Kidney tubule cell (primary cell): ENCODE measurements at places on chromosomes 5 and 9.

DNA sequence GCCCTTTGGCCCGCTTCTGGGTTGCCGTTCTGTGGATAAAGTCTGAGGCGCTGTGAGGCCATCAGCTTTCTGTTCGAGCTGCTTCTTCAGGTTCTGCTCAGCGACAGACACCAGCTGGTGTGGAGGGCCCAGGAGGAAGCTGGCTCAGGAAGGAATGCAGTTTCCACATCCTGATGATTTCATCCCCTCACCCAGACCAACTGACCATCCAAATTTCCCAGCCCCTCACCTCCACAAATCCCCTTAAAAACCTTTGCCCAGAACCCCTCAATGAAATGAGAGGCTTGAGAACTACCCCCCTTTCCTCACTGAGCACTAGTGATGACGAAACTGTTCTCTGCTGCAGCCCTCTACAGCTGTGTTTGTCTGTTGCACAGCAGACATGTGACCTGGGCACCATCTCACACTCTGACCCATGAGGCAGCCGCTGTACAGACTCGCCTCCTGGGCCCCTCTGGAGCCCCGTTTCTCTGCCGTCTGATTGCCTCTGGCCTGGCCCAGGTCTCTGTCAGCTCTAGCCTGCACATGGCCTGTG, 45.4 kb downstream of the SPATA31C2 start:
- DNase-seq = peak; percentile 17

- DNase-seq = no peak
These were observed 7.8 kb downstream of the PLEKHG4B start for GRCh38 chr5:99815-100214.

DNA sequence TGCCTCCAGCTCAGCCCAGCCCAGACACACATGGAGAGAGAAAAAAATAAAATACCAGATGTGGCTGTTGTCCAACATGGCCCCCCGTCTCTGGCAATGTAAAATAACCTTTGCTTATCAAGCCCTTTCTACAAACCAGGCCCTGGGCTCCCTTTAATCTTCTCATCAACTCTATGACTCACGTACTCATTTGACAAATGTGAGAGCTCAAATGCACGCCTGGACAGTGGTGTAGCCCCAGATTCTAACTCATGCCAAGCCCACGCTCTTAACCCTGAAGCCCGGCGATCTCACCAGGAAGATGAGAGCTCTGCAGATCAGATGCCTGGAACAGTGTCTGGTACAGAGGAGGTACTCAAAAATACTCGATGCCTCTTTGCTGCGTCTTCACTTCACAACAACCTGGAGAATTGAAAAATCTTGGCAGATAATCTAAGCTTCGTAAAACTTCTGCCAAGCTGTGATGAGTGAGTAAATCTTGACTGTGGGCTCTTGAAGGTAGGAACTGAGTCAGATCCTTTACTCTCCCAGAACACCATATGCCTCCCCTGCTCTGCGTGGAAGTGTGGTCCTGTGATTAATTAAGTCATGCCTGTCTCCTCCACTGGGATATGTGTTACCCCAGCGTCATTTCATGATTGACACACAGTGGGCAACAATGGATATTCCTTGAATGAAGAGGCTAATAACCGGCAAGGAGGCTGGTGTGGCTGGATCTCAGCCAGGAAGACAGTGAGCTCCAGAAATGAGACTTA, 102.0 kb upstream of the FSTL4 start:
- DNase-seq = no peak

DNA sequence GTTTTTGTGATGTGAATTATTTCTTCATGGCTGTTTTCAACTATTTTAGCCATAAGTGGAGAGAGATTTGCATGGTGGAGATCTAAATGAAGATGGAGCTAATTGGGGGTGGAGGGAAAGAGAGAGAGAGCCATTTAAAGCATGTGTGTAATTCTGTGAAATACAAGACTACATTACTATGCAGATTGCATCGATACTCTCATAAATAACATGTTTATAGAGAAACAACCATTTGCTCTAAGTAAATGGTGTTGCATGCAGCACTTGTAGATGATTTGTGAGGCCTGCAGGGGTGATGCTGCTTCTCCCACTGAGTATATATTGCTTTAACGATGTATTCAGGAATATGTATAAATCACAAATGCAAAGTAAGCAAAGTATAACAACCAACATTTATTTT, 270.2 kb upstream of the RIOK2 start:
- no peak for DNase-seq

- no peak for DNase-seq
These were observed 63.9 kb downstream of the MEGF9 start for GRCh38 chr9:120650352-120650751.

GRCh38 chr9:89810431-89810830, 205.6 kb downstream of the GADD45G start:
- DNase-seq = peak; percentile 79

GRCh38 chr9:18167733-18168132, 306.2 kb upstream of the ADAMTSL1 start:
- DNase-seq = no peak

DNA sequence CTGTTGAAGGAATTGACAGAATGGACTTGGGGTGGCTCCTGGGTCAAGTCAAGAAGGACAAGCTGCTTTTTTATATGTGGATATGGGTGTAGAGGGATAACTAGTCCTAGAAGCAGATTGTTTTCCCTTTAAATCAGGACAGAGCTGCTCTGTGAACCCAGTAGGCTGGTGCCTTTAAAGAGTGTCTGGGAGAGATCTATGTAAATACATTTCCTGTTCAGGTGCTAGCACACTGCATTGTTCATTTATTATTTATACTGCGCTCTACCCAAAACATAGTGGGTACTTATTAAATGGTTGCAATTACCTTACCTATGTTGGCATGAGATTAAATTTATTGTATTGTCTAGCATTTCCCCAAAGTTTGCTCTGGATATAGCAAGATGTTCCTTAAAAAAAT, 86.6 kb upstream of the EQTN start:
- DNase-seq = no peak

GRCh38 chr5:89324990-89325389, 442.0 kb upstream of the MEF2C start:
- DNase-seq = no peak

GRCh38 chr9:135701959-135702721, at the start of gene KCNT1:
Gene KCNT1, plus strand, starts transcription at chr9:135702185. Its CDS starts 74 bp downstream, at chr9:135702259.
- DNase-seq = peak; percentile 37

- DNase-seq = peak; percentile 82
These were observed 6.1 kb downstream of the IL12B start for GRCh38 chr5:159324102-159324755.

DNA sequence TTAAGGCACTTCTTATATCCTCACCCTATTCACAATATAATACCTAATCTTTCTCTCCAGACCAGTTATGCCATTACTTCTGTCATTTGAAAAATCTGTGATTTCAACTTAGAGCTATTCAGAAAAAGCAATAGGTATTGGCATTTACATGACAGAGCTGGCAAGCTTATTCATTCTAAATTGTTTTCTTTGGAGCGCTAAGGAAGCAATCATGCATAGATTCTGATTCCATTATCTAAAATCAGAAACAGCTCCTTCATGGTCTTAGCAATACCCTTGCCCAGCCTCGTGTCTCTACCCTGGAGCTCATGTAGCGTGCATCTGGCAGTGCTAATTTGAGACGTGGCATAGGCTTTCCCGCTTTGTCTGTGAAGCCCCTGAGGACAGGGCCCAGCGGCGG, 4.5 kb downstream of the SLC1A1 start:
- peak; percentile 56 for DNase-seq

DNA sequence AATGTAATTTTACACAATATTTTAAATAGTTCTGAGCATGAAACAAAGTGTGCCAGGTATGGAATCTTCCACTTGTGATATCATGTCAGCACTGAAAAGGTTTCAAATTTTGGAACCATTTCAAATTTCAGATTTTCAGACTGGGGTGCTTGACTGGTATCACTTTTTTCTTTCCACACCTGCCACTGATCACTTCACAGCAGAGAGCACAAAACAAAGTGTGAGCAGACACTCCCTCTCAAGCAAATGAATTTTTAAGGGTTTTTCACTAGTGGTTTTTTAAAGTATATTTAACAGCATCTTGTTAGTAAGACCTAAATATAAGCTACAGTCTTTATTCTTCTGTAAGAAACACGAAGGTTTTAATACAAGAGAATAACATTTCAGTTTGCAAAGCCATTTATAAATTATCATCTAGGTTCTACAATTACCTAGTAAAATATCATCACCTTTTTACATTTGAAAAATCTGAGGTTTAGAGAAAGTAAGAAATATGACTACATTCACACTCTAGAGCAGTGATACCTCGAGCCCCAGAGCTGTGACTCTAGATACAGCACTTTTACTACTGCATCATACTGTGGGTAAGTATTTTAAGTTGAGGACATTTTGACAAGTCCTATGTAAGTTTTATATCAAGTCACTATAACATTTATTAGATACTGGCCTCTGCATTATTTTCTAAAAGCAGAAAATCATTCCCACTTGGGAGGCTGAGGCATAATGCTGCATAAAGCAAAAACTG, 14.6 kb downstream of the GOLPH3 start:
- DNase-seq = no peak

- DNase-seq = no peak
These were observed 358.0 kb downstream of the ENC1 start for GRCh38 chr5:74282490-74282889.

- DNase-seq = peak; percentile 72
These were observed 8.9 kb downstream of the PITX1 start for GRCh38 chr5:135024956-135025729.

- DNase-seq = no peak
These were observed 247.2 kb downstream of the FSTL4 start for GRCh38 chr5:133364936-133365707.

DNA sequence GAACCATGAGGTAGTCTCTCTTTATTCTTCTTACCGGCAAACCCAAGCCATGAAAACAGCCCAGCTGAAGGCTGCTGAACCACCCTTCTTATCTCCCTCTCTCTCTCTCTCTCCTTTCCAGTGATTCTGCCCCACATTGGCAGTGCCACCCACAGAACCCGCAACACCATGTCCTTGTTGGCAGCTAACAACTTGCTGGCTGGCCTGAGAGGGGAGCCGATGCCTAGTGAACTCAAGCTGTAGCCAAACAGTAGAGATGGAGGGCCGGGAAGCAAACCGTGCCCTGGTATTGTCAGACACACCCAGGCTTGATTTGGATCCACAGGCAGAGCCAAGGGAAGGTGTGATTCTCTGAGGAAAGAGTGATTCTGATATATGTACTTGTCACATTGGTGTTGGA, 14.0 kb downstream of the GRHPR start:
- DNase-seq = no peak

GRCh38 chr5:155001523-155001922, 12.0 kb upstream of the KIF4B start:
- peak; percentile 7 for DNase-seq

GRCh38 chr9:69380301-69380700, 55.3 kb downstream of the ENTREP1 start:
- DNase-seq = no peak

GRCh38 chr9:118529624-118530214, 825.5 kb downstream of the TLR4 start:
- no peak for DNase-seq

GRCh38 chr5:78500028-78500427, 139.6 kb downstream of the SCAMP1 start:
- no peak for DNase-seq

DNA sequence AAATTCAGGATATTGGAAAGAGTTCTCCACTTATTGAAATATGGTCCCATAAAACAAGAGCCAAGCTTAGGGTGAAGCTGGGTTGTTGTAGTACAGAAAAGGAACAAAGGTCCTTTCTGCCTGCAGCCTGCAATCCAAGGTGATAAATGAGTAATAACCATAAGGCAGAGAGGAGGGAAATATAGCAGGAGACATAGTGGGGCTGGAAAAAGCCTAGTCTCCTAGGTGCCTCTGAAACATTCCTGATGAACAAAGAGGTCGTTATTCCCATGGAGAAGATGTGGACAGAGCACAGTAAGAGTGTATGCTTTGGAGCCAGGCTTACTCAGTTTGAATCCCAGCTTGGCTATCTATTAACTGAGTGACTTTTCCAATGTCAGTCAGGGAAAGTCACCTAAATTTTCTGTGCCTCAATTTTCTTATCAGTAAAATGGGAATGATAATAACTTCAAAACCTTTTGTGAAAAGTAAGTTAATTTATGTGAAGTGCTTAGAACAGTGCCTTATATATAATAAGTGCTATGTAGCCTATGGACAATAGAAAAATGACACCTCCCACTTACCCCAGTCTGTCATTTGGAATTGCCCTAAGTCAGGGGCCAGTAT, 110.8 kb upstream of the GRIN3A start:
- DNase-seq = no peak

GRCh38 chr5:53039855-53040254, 50.7 kb downstream of the ITGA2 start:
- DNase-seq = no peak

DNA sequence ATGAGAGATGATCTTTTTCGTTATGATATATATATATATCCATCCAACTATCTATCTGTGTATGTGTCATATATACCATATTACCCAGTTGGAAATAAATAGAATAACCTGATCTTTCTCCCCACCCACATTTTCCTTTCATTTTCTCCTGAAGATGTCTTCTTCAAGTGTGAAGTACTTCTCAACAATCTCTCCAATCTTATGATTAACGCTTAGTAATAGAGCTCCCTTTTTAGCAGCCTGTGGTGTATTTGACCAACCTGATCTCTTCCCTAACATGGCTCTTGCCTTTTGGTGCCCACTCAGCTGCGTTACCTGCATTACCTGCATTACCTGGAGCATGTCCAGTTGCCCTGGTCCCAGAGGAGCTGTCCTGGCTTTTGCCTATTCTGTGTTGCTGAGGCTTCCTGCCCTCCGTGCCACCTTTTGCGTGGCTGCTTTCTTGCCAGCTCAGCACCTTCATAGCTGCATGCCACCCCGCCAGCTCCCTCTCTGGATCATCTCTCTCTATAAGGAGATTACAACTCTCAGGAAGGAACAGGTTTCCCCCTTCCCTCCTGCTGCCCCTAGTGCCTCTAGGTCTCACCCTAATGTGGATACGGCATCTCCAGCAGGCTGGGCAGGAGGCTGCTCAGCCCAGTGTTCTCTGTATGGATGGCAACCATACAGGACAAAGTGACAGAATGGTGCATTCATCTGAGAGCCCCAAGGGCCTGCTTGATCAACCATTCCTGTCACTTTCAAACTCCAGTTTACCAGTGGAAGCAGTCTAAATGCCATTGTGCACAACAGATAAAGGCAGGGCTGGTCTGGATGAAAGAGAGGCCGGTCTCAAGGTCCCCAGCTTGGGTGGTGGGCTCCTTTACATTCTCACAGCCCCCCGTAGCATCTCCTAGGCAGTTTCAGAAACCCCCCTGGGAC, 126.7 kb downstream of the GADD45G start:
- DNase-seq = no peak

DNA sequence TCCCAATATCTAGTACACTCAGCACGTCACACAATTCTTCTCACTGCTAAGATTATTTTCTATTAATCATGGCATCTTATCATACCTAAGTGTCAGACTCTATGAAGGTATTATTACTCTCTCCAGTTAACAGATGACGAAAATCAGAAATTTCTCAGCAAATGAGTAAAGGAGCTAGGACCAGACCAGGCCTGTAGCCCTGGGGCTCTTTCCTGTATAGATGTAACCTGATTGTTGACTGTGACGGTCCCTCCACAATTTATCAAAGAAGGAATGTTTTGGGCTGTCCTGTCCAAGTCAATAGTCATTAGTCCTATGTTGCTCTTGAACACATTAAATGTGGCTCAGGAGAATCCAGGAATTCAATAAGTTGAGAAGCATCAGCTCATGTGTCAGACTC, 106.2 kb downstream of the ST8SIA4 start:
- DNase-seq = no peak

- no peak for DNase-seq
These were observed 276.0 kb downstream of the TENT4A start for GRCh38 chr5:6989230-6989629.

GRCh38 chr5:132104556-132104955, 31.0 kb downstream of the CSF2 start:
- peak; percentile 48 for DNase-seq

GRCh38 chr5:151405334-151406160, 41.9 kb upstream of the SLC36A1 start:
- DNase-seq = no peak
